ENCODE measurements at places on chromosomes 16 and 17.
A peak's percentile ranks its signal among the peaks of the same experiment; 100 is the strongest.

- no peak for DNase-seq
Observed at GRCh38 chr17:32558326-32558955, 71.6 kb downstream of the CDK5R1 start.

DNA sequence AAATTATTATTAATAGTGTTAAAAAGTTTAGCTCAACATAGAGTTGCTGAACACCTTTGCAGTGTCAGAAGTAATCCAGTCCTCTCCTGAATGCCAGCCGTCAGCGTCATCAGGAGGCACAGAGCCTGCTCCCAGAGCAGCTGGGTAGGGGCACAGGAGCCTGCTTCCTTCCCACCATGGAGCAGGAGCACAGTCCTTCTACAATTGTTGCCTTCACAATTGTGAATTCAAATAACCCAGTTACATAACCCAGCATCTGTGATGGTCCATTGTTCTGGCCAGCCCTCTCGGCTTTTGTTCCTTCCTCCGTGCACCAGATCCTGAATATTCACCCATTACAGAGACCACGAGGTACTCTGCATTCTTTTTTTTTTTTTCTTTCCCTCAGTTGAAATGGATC, 393.9 kb upstream of the MAF start:
- no peak for DNase-seq

- DNase-seq: no peak
Observed at GRCh38 chr16:66342294-66342900, 24.1 kb upstream of the CDH5 start.

DNA sequence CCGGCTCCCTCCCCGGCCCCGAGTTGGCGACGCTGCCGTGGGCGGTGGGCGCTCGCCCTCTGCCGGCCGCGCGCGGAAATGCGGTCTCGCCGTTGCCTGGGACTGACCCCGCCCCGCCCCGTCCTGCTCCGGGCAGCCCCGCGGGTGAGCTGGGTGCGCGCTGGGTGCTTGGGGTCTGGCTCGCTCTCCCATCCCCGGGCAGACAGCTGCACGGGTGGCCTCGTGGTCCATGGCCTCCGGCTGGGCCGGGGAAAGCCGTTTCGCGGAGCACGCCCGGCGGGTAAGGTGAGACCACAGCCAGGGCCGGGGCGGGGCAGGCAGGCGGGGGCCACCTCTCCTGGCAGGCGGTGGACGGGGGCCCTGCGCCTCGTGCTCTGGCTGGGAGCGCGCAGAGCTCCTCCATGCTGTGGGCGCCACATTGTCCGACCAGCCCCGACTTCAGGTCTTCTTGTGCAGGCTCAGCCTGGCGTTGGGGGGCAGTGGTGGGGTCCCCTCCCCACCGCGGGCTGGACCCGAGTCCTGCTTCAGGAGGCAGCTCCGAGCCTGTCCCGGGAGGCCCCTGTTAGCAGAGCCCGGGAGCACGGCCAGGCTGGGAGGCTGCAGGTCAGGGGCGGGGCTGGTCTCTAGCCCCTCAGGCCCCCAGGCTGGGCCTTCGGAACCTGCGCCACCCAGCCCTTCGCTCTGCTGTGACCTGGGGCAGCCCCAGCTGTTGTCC, 7.0 kb upstream of the C1QTNF8 start:
- DNase-seq: no peak

- DNase-seq: peak; percentile 85
Observed at GRCh38 chr17:42561897-42562387, at the start of gene COASY. COASY (plus strand) TSS chr17:42562148; CDS start chr17:42562623, 475 bp downstream.

- DNase-seq: no peak
Observed at GRCh38 chr17:59746849-59747445, 39.5 kb downstream of the VMP1 start.

- DNase-seq: no peak
Observed at GRCh38 chr17:81673561-81674258, 7.2 kb downstream of the CCDC137 start.

DNA sequence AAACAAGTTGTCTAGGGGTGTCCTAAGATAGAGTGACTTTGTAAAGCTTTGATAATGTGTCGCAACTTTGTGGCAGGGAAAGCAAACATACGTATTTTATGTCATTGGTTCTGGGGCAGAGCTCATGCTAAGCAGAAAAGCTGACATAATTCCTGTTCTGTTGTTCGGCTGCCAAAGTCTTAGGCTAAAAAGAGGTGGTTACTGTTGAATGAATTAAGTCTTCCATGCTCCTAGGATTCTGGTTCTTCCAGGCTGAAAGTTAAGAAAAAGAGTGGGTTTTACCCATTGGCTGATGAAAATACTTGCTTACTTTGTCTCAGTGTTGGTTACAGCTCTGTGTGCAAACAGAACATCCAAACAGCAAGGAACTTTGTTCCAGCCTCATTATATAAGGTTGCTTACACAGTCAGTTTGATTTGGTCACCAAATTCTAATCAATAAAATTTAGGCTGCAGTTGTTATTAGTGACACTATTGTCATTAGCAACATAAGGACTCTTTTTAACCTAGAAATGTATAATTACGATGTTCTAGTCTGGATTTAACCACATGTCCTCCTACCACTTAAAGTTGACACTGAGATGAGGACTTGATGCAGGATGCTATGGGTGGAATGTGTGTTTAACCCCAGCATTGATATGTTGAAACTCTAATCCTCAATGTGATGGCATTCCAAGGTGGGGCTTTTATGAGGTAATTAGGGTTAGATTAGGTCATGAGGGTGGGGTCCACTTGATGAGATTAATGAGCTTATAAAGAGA, 114.0 kb upstream of the GOT2 start:
- DNase-seq: no peak

- no peak for DNase-seq
Observed at GRCh38 chr17:57420734-57421717, 164.7 kb downstream of the MSI2 start.

DNA sequence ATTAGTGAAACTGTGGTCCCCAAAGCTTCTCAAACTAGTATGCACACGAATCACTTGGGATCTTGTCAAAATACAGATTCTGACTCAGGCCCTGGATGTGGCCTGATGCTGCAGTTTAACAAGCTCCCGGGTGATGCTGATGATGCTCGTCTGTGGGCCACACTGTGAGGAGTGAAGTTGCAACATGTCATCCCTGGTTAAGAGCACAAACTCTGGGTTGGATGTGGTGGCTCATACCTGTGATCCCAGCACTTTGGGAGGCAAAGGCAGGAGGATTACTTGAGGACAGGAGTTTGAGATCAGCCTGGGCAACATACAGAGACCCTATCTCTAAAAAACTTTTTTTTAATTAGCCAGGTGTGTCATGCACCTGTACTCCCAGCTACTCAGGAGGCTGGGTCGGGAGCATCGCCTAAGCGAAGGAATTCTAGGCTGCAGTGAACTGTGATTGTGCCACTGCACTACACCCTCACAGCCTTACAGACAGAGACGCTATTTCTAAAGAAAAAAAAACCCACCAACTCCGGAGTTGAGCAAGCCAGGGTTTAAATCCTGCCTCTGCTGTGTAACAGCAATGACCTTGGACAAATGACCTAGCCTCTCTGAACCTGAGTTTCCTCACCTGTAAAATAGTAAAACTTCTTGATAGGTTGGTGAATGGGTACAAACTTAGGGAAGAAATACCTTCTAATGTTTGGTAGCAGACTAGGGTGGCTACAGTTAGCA, 24.4 kb upstream of the ABAT start:
- no peak for DNase-seq

- DNase-seq: no peak
Observed at GRCh38 chr17:46984892-46985291, 5.8 kb upstream of the RPRML start.

GRCh38 chr16:11990702-11991390, 14.3 kb downstream of the SNX29 start:
- peak; percentile 85 for DNase-seq

GRCh38 chr17:67004181-67004580, 39.7 kb downstream of the CACNG4 start:
- DNase-seq: no peak

GRCh38 chr16:15777533-15778203, 79.2 kb downstream of the MYH11 start:
- no peak for DNase-seq

- DNase-seq: no peak
Observed at GRCh38 chr17:77129568-77130301, 11.0 kb upstream of the SEC14L1 start.

GRCh38 chr17:57284984-57285646, 28.8 kb downstream of the MSI2 start:
- DNase-seq: no peak

- DNase-seq: no peak
Observed at GRCh38 chr17:58913552-58913951, 157.9 kb downstream of the PPM1E start.

- no peak for DNase-seq
Observed at GRCh38 chr17:194828-195602, 13.6 kb upstream of the DOC2B start.

All from epithelial cell of proximal tubule (primary cell).